T47D (cell line): ENCODE measurements at places on chromosomes 16 and 17.

- no peak for DNase-seq
Measured at GRCh38 chr17:41121742-41122141, 2.2 kb downstream of the KRTAP4-12 start.

DNA sequence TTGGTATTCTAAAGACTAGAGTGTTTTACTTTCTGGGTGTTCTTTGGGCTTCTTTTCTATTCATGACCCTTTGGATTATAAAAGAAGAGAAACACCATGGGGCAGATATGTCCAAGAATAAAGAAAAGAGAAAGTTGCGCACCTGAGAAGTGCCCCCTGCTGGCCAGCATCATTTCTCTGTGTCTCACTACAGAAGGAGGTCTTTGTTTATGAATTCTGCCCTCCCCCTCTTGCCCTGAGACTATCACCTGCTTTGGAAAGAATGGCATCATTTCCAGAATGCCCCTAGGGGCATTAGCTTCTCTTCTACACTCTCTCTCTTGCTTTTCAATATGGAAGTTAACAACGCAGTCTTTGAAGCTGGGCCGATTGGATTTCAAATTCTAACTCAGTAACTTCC is 45.0 kb downstream of the CDH13 start:
- DNase-seq: no peak

- DNase-seq: no peak
Measured at GRCh38 chr17:74240618-74241205, 27.3 kb downstream of the TTYH2 start.

DNA sequence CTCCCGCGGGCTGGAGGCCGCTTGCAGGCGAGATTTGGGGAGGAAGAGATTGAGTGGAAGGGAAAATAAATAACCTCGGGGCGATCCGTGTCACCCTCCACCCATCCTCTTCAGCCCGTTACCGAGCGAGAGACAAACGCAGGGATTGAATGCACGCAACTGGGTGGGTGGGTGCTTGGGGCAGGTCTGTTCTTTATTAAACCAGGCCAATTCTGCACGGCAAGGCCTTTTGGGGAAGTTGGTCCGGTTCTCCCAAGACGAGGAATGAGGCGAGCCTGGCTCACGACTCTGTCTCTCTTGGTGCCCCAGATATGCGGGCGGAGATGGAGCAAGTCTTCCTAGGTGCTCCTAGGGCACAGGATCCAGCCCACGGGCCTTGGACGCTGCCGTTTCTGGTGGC is 396 bp upstream of the HOXB7 start:
- peak; percentile 70 for DNase-seq

- DNase-seq: peak; percentile 92
Measured at GRCh38 chr16:70438969-70439862, at the start of gene ST3GAL2. TSS of gene ST3GAL2 (minus strand) at chr16:70439100. CDS start at chr16:70398530, 40,570 bp downstream.

DNA sequence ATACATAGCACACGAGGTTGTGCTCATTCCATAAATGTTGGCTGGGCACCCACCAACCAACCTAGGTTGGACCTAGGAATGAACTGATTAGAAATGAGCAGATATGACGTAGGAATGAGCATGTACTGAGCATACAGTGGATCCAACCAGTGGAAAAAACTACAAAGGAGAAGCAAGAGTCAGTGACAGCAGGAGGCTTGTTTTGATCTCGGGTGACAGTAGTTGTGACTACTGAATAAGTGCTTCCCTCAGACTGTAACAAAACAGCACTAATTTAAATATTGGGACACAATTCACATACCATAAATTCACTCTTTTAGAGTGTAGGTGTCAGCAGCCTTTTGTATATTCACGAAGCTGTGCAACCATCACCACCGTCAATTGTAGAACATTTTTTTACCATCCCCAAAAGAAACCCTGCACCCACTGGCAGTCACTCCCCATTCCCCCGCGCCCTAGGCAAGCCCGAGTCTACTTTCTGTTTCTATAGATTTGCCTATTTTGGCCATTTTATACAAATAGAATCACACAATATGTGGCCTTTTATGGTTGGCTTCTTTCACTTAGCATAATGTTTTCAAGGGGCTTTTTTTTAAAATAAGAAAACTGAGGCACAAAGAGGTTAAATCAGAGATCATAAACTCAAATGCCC is 7.0 kb downstream of the VAC14 start:
- no peak for DNase-seq

GRCh38 chr16:3256146-3256865 is at the start of gene MEFV:
TSS of gene MEFV (minus strand) at chr16:3256633. CDS start at chr16:3256587, 46 bp downstream.
- no peak for DNase-seq

DNA sequence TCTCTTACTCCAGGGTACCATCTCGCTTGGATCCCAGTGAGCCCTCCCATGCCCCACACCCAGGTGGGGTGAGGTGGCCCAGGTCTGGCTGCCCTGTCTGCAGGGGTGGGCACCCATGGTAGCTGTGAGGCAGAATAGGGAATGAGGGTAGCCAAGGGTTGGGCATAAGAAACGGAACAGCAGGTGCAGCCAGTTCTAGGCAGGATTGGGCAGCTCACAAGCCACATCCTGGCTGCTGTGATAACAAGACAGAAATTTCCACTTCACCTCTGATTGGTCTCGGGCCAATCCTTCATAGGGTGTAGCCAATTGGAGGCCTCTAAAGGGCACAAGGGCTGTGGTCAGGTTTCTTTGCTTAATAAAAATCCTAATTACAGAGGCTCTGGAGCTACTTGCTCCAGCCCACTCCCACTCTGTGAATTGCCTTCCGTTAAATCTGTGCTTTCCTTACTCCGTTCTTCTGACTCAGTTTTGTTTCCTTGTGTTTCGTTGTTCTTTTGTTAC is 1.5 kb upstream of the ARHGDIG start:
- DNase-seq: no peak

GRCh38 chr17:77929871-77930436 is 28.5 kb upstream of the TNRC6C start:
- DNase-seq: no peak

DNA sequence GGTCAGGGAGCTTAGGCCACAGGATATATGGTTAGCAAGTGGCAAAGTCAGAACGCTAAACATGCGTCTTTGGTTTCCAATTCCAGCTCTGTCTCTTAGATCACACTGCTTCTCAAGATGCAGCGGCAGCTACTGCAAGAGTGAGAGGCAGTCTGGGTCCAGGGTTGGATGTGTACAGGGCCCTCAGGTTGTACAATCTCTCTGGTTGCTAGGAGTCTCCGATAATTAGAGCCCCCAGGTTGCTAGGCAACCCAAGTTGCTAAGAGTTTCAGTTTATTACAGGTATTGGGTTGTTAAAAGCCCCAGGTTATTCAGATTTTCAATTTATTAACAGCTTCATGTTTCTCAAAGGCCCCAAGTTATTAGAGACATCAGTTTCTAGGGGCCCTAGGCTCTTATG is 15.5 kb upstream of the SPACA3 start:
- no peak for DNase-seq

DNA sequence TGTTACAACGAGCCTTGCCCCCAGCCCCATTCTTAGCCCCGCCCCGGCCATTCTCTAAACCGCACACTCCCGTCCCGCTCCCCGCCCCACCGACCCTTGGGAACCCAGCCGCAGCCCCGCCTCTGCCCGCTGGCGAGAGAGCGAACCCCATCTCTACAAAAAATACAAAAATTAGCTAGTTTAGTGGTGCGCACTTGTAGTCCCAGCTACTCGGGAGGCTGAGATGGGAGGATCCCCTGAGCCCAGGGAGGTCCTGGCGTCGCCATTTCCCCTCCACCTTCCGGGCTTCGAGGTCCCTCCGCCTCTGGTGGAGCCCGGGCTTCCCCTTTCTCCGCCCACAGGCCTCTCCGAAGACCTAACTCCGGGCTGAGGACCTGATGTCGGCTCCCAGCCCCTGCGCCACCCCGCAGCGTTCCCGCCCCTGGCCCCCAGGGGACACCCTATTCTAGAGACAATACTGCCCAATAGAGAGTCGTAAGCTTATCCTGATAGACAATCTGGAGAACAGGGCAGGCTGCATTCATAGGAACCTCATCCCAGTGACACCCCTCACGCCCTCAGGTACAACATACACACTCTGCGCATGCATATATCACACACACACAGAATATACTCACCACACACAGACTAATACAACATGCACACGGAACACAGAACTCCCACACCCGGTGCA is 480 bp upstream of the PROCA1 start:
- no peak for DNase-seq

DNA sequence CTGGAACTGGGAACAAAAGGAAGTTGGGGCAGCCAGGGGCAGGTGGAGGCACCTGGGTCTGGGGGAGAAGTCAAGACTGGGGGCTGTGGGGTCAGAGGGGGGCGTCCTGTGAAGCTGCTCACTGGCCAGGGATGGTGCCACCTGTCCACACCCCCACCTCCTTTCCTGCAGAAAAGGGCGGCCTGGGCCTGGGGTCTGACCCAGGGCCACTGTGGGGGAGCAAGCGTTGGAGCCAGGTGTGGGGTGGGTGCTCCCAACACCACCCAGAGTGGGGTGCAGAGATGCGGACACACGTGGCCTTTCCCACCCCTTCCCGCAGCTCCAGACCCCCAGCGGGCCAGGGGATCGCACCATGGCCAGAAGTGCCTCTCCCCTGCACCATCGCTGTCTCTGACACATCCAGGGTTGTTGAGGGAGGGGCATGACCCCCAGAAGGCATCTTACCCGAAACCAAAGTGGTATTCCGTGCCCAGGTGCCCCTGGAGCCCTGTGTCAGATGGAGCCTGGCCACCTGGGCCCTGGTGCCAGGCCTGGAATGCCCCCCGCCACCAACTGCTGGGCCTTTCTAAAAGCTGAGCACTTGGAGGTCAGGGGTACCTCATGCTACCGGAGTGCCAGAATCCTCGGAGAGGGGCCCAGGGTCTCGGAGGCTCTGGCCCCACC is 2.6 kb upstream of the SLC16A3 start:
- no peak for DNase-seq

- DNase-seq: no peak
Measured at GRCh38 chr17:82560802-82561428, 41.4 kb downstream of the FOXK2 start.

- DNase-seq: no peak
Measured at GRCh38 chr16:87973717-87974116, 22.5 kb downstream of the BANP start.

- DNase-seq: no peak
Measured at GRCh38 chr17:63480192-63480784, 3.4 kb downstream of the ACE start.

GRCh38 chr17:76716146-76716838 is 5.5 kb upstream of the MXRA7 start:
- no peak for DNase-seq

GRCh38 chr17:53516636-53517035 is 306.1 kb upstream of the KIF2B start:
- no peak for DNase-seq

GRCh38 chr16:74501484-74502478 is 80.5 kb upstream of the CLEC18B start:
- no peak for DNase-seq

DNA sequence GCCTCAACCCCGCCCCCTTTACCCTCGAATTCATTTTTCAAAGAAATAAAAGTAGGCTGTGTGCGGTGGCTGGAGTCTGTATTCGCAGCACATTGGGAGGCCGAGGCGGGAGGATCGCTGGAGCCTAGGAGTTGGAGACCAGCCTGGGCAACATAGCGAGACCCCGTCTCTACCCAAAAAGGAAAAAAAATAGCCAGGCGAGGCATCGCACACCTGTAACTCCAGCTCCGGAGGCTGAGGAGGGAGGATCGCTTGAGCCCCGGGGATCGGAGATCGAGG is 671 bp upstream of the TOP2A start:
- no peak for DNase-seq

DNA sequence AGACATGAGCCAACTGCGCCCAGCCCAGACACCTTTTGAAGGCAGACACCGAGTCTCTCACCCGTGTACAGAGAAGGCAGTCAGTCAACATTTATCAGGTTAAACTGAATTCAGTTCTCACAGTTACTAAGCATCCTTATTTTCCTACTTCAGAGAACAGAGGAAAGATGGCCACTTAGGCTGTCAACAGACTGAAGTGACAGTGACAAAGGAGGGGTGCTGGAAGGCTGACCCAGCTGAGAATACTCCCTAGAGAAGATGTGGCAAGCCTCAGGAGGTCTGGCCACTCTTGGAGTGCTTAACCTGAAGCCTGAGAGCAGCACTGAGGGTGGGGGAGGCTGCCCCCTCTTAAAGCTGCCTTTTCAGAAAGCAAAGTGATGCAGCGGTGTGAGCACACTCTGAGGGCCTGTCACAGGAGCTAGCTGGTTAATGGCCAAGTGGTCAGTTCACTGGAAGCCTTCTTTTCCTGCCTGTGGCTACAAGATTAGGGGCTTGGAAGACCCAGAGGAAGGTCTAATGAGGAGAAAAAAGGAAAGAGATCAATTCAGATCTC is 51.0 kb upstream of the SREBF1 start:
- DNase-seq: no peak

GRCh38 chr17:21196126-21196525 is 17.8 kb downstream of the TMEM11 start:
- no peak for DNase-seq

- DNase-seq: no peak
Measured at GRCh38 chr17:41308918-41309359, at the start of gene KRTAP16-1. TSS of gene KRTAP16-1 (minus strand) at chr17:41309309. CDS start at chr17:41309253, 56 bp downstream.

DNA sequence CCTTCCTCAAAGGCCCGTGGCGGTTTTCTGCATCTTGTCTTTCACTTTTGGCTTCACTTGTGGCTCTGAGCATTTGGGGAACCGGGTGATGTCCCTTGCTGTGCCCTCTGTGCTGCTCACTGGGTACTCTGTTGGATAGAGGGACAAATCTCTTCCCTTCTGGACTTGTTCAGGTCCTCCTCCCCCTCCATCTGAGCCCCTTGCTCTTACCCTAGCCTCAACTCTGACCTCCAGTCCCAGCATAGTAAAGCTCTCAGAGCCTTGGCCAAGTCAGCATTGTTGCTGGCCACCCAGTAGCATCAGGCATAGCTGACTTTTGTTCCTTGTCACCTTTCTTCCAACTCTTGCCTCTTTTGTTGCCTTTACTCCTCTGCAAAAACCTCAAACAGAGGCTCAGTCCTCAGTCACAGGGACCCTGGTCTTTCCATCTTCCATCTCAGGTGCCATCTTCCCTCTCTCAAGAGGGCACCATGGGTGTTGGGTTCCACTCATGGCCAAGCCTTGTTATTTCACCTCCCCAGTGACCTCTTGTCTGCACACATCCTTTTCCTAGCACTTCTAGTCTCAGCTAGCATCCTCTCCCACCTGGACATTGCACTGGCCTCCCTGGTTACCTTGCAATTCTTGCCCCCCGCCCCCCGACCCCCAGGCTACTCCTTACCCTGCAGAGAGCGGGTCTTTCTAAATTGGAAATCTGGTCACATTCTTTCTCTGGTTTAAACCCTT is 393 bp upstream of the PSMB10 start:
- DNase-seq: peak; percentile 75

DNA sequence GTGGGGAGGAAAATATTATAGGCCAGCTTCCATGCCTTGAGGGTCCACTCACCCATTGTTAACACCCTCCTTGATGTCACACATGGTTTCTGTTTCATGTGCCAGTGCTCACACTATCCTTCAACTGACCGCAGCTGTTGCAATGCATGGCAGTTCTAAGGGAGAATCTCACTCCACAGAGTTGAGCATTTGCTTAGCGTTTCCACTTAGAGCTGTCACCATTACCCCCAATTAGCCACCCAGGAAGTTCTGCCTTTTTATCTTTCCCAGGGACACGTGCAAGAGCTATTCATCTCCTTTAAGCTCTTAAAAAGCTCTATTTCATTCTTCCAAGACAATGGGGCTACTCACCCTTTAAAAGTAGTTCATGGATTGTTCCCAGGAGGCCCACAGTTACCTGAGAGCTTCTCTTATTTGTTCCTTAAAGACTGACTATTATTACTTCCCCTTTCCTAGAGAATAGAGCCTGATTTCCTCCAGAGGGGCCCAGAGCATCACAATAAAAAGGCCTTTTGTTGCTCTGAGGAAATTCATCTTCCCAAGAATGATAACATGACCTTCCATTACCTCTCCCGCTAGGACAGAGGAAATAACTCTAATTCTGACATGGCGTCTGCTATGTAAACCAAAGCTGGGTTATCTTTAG is 126.8 kb downstream of the CACNG3 start:
- no peak for DNase-seq

GRCh38 chr16:50697881-50698767 is 4.7 kb downstream of the NOD2 start:
- DNase-seq: no peak
